ENCODE measurements at places on chromosomes 16 and 17. TPM values are rescaled to one million over a fixed set of nuclear protein-coding genes. Genes with fewer than 3 reads are reported as not detected.

GRCh38 chr17:61849674-61850073, 13.7 kb downstream of the BRIP1 start:
- H3K27me3 ChIP-seq, result no peaks in the 10 kb centered on the region
- peaks cover 6% of the 10 kb centered on the region for H3K4me1 ChIP-seq
- no peak overlapping the region for H3K4me3 ChIP-seq
- DNase-seq, result no peak
- H3K27ac ChIP-seq, result no peak overlapping the region

DNA sequence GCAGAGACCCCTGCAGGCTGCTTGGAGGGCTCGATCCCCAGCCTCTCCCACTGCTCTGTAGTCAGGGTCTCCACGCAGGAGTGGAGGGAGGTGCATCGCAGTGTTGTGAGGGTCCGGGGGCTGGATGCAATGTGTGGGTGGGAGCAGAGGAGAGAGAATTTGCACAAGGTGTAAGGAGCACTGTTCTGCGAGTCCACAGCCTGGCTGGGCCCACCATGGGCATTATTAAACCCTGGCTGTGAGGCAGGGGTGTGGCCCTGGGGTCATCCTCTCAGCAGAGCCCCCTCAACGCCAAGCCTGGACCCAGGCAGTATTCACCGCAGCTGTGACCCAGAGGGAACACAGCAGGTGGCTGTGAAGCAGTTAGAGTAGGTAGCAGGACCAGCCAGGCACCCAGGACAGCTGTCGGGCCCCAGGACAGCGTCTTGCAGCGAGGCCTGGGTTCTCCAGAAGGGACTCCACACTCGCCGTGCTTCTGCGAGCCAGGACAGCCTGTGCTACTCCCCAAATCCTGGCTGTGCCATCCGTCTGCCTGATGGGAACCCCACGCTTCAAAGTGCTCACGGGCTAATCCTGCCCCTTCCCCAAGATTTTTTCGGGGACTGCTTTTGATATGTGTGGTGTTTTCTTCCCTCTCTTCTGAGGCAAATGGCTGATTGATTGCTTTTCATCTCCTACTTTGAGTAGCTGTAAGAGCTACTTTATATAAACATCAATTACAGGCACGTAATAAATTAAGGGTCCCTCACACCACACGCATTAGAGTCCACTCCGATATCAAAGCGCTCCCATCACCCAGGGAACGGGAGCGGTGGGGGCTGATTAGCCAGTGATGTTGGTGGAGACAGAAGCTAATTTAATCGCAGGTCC, 100.9 kb upstream of the GSE1 start:
- no peak overlapping the region for H3K27ac ChIP-seq
- H3K4me1 ChIP-seq, result no peaks in the 10 kb centered on the region
- DNase-seq, result no peak
- no peaks in the 10 kb centered on the region for H3K36me3 ChIP-seq
- no peak overlapping the region for H3K4me3 ChIP-seq

DNA sequence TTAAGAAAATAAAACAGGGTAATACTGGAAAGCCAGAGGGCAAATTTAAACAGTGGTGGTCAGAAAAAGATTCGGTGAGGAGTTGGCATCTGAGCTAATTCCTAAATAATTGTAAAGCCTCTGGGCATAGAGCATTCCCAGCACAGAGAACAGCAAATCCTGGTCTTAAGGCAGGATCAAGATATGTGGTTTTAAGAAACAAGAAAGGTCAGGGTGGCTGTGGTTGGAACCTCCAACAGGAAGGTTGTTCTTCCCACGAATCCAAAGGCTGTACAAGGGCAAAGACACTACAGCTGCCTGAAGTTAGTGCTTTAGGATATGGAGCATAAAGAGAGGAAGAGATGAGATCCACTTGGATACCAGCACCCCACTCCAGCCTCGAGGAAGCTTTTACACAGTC, 114.6 kb downstream of the ZNF18 start:
- H3K36me3 ChIP-seq, result no peaks in the 10 kb centered on the region
- no peak overlapping the region for H3K27ac ChIP-seq
- H3K4me1 ChIP-seq, result no peaks in the 10 kb centered on the region
- no peaks in the 10 kb centered on the region for H3K27me3 ChIP-seq

PLLP gene
- 0.08 TPM for total RNA-seq

OR1A1 gene
- not detected for total RNA-seq
